Fibroblast of the aortic adventitia (primary cell): ENCODE measurements at places on chromosomes 5 and 9.
A peak's percentile ranks its signal among the peaks of the same experiment; 100 is the strongest.

GRCh38 chr5:137128012-137128411 is 371.1 kb downstream of the SPOCK1 start:
- DNase-seq, result no peak

- no peak for DNase-seq
These were observed 104.2 kb downstream of the MEF2C start for GRCh38 chr5:88778736-88779135.

GRCh38 chr5:33929925-33930690 is 6.1 kb upstream of the RXFP3 start:
- DNase-seq, result peak; percentile 58

- no peak for DNase-seq
These were observed 55.2 kb upstream of the NEK6 start for GRCh38 chr9:124202447-124202971.

- DNase-seq, result peak; percentile 9
These were observed 73.8 kb downstream of the SNCAIP start for GRCh38 chr5:122385808-122386207.

DNA sequence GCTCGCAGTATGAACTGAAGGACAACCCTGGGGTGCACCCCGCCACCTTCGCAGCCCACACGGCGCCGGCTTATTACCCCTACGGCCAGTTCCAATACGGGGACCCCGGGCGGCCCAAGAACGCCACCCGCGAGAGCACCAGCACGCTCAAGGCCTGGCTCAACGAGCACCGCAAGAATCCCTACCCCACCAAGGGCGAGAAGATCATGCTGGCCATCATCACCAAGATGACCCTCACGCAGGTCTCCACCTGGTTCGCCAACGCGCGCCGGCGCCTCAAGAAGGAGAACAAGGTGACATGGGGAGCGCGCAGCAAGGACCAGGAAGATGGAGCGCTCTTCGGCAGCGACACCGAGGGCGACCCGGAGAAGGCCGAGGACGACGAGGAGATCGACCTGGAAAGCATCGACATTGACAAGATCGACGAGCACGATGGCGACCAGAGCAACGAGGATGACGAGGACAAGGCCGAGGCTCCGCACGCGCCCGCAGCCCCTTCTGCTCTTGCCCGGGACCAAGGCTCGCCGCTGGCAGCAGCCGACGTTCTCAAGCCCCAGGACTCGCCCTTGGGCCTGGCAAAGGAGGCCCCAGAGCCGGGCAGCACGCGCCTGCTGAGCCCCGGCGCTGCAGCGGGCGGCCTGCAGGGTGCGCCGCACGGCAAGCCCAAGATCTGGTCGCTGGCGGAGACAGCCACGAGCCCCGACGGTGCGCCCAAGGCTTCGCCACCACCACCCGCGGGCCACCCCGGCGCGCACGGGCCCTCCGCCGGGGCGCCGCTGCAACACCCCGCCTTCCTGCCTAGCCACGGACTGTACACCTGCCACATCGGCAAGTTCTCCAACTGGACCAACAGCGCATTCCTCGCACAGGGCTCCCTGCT is 3.8 kb downstream of the IRX1 start:
- DNase-seq, result no peak

- DNase-seq, result no peak
These were observed 287.7 kb upstream of the DAP start for GRCh38 chr5:11048760-11049159.

- no peak for DNase-seq
These were observed 4.3 kb upstream of the RIC1 start for GRCh38 chr9:5624655-5625054.

- DNase-seq, result no peak
These were observed 24.7 kb downstream of the DNAJA1 start for GRCh38 chr9:33049680-33050361.

GRCh38 chr5:108461628-108462367 is 79.9 kb upstream of the FBXL17 start:
- peak; percentile 47 for DNase-seq

DNA sequence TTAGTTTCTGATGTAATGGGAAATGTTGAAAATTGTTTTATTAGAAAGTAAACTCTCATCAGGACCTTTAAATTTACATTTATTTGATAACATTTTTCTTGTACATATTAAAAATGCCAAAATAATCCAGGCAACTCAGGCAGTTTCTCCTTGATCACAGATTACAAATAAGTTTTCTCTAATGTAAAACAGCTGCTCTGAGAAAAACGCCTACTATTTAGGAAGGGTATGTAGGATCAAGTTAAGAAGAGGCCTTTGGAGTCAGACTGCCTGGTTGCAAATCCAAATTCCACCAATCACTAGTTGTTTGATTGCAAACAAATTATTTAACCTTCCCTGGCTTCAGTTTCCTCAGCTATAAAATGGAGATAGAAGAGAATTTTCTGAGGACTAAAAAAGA is 610.8 kb downstream of the PDE4D start:
- no peak for DNase-seq

DNA sequence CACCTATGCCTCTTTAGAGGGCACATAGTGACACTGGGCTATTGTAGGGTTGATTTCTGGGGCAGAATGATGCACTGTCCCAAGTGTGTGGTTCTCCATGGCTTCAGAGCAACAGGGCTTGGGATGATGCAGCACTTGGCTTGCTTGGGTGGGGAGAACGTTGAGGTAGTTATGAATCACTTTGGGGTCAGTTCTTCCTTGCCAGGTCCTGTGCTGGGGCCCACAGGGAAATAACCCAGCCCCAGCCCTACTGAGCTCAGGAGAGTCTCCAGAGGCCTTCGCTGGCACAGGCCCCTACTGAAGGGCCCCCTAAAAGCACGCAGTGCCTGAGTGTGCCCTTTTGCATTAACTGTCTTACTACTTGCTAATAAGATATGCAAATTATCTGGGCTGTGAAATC is 24.2 kb downstream of the JADE2 start:
- peak; percentile 91 for DNase-seq

DNA sequence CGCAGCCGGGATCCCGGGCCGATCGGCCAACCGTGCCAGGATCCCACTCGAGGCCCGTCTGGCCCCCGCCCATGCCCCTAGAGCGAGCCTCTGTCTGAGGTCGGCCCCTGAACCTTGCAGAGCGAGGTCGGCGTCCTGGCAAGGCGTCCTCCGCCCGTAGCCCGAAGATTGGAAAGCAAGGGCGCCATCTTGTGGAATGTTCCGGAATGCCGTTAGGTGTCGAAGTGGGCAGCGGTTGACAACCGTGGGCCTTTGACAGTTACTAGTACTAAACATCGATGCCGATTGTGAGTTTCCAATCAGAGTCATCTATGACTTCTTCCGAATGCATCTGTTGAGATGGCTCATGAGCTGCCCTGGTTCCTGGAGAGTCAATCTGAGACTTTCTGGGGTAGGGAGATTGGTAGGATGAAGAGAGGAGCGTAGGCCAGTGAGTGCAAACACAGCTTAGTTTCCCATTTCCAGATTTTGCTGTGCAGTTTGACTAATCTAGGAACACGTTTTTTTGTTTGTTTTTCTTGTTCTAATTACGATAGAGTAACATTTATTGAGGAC is 923 bp upstream of the PLK2 start:
- DNase-seq, result peak; percentile 90

DNA sequence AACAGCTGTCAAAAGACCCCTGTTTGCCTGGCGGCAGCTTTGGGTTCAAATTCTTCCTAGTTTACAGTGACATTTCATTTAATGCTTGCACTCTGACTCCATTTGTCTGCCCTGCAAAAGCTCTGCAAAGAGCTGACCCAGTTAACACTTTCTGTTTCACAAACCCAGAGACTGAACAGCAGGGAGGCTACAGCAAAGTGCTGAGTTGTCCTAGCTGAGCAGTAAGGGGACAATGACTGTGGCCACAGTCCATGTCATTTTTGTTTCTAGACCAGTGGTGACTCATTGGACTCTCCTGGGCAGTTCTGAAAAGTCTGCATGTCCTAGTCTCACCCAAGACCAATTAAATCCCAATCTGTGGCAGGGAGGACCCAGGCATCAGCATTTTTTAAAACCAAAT is 994.8 kb upstream of the WWC1 start:
- no peak for DNase-seq

DNA sequence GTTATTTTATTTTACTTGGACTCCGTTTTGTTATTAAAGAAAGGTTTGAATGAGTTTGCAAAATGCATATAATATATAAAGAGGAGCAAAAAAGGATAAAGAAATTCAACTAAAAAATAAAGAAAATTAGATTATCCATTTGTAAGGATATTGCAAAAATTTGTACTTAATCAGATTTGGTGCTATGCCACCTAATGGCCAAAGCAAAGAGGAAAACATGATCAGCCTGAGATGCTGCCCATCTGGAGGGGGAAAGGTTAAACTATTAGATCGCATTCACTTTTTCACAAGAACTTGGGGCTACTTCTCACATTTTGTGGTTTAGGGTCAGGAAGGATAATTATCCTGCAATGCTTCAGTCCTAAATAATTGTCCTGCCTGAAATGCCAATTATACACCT is 350.6 kb downstream of the MLLT3 start:
- no peak for DNase-seq

DNA sequence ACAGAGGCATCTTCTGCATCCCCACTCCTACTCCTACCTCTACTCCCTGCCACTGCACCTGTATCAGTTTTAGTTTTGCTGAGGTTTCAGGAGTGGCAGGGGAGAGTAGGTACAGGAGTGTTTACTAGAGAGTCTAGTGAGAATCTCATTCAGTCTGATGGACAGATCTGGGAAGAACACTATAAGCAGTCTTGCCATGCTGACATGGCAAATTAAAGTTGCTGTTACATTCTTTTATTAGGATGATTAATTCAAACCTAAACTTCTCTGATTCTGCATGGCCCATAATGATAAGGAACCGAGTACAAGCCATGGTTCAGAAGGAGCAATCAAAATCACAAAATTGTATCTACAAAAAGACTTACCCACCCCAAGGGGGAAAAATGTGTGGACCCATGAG is 7.4 kb downstream of the ARSK start:
- DNase-seq, result no peak

DNA sequence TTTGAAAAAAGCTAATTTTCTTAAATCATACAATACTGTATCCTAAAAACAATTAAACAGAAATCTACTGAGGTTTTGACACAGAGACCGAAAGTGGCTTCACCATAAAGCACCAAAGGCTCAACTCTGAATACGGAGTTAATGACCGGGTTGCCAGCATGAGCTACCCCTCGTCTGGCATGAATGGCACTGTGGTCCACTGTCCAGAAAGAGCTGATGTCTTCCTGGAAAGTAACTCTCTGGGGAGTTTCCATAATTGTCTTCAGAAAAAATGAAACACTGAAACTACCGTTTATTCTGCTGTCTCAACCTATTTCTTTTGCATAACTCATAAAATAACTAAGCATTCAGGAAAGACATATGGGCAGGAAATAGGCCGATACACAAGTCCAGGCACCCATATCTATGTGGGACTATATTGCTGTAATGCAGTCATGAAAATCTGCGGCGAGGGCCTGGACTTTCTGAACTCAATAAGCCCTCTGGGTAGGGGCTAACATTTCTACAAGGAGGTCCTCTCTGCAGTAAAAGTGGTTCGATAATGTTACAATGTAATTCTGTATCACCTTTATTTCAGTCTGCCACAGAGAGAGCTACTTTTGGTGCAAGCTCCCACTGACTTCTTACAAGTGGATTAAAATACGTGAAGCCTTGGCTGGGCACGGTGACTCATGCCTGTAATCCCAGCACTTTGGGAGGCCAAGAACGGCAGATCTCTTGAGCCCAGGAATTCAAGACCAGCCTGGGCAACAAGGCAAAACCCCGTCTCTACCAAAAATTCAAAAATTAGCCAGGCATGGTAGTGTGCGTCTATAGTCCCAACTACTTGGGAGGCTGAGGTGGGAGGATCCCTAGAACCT is 52.4 kb downstream of the ANKH start:
- DNase-seq, result no peak

- no peak for DNase-seq
These were observed 9.9 kb downstream of the TXNDC8 start for GRCh38 chr9:110327716-110328115.

- DNase-seq, result peak; percentile 28
These were observed 3.9 kb upstream of the PLPP1 start for GRCh38 chr5:55538661-55539060.

DNA sequence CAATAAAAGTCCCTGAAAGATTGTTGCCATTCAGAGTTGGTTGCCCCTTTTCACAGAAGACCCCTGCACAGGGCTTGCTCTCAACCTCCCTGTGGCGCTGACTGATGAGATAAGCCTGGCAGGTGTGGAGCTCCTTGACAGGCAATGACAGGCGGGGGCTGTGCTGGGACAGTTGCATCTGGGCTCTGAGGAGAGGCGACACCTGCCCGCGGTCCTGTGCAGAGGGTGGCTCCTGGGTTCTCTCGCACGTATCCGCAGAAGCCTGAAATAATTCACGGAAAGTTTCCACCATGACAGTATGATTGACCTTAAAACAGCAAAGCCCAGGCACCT is 19.8 kb upstream of the EXOC3 start:
- DNase-seq, result no peak
